ENCODE measurements at places on chromosomes 1 and 21.

DNA sequence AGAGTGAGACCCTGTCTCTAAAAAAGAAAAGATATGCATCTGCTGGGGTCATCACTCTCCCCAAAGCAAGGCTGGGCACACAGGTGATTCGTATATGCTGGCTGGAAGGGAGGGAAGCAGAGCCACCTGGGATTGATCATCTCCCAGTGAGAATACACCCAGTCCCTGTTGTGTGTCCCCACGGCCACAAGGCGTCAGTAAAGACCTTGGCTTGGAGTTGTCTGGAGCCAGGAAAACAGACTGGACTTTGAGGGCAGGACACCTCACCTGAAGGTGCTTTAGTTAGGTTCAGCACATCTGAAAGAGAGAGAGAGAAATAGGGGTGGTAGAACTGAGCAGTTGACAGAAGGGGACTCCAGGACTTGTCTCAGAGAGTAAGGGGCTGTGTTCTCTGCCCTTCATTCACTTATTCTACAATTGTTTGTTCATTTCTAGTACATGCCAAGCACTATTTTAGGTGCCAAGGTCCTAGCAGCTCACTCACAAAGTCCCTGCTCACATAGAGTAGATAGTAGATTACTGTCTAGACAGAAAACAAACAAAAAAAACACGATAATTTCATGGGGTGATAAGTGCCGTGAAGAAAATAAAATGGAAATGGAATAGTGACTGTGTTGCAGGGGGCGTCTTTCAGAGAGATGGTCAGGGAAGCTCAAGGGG lies 13.5 kb downstream of the CITED4 start:
- DNase-seq = no peak

- no peak for DNase-seq
These were observed 70.2 kb downstream of the DAB1 start for GRCh38 chr1:57353654-57354053.

DNA sequence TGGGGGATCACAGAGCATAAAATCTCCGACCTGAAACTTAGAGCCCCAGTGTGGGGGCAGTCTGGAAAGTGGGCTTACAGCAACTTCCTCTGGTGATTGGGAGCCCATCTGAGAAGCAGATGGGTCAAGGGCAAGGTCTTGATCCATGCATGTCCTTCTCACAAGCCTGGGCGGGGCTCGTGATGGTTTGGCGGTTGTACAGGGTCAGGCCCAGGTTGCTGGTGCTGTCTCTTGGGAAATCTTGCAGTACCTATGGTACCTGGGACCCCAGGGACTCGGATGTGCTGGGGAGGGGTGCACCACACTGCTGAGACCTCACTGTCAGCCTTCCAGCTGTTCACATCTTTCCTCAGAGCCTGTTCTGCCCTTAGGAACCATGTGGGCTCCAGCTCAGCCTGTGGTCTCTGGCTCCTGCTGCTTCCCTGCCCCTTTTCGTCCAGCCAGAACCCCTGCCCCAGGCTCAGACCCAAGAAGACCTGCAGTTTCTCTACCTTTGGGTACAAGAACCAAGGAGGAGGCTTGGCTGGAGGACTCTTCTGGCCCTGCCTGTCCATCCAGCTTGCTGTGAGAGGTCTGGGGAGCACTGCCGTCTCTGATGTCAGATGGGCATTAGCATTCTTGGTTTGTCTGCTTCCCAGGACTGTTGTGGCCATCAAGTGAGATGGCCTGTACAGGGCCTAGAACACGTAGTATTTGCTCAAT lies 24.5 kb downstream of the WNT4 start:
- no peak for DNase-seq

GRCh38 chr1:160546942-160547341 lies 23.9 kb upstream of the SLAMF6 start:
- no peak for DNase-seq

GRCh38 chr21:33734291-33734690 lies 92.0 kb downstream of the ITSN1 start:
- DNase-seq = no peak

DNA sequence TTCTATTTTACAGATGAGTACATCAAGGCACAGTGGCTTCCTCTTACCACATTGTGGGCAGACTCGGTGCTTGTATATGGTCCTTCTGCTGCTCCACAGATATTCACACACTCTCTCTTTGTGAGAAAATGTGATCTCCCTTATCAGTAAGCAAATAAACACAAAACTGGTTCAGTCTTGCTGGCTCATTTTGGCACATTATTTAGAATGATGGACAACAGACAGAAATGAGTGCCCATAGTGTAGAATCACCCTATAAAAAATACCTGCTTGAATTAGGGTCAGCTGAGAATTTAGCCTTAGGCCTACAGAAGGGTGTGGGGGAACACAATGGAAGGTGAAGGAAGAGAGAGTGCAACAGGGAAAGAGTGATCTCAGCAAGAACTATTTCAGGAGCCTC lies 423.1 kb downstream of the HLX start:
- DNase-seq = no peak

DNA sequence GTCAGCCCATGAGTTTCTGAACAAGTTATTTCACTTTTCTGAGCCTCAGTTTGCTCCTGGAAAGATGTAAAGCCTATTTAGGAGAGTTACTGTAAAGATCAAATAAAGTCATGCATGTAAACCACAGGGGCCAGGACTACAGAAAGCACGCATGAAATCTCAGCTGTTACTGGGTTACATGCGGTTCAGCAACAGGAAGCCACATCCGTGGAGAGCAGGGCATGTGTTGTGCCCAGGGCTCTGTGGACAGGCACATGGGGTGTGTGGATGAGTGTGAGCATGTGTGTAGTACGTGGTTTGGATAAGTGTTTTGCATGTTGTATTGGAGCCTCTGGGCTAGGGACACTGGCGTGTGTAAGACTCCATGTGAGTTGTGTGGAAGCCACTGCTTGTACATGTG lies 2.2 kb upstream of the EPHA2 start:
- DNase-seq = no peak

- no peak for DNase-seq
These were observed 84.1 kb upstream of the SELENON start for GRCh38 chr1:25715888-25716287.

DNA sequence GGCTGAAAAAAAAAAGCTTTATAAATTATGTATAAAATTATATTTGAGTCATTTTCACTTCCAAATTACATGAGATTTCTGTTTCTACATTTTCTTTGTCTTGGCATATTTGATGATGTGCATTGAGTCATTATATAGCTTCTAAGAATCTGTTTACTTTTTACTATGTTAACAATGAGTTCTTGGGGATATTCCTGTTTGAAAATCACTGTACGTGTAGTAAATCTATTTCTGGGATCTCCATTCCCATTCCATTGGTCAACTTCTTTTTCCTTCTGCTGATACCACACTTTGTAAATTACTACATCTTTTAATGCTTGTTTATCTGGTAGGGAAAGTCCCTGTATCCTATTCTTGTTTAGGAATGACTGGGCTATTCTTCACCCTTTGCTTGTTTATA lies 43.6 kb downstream of the TNFRSF9 start:
- no peak for DNase-seq

DNA sequence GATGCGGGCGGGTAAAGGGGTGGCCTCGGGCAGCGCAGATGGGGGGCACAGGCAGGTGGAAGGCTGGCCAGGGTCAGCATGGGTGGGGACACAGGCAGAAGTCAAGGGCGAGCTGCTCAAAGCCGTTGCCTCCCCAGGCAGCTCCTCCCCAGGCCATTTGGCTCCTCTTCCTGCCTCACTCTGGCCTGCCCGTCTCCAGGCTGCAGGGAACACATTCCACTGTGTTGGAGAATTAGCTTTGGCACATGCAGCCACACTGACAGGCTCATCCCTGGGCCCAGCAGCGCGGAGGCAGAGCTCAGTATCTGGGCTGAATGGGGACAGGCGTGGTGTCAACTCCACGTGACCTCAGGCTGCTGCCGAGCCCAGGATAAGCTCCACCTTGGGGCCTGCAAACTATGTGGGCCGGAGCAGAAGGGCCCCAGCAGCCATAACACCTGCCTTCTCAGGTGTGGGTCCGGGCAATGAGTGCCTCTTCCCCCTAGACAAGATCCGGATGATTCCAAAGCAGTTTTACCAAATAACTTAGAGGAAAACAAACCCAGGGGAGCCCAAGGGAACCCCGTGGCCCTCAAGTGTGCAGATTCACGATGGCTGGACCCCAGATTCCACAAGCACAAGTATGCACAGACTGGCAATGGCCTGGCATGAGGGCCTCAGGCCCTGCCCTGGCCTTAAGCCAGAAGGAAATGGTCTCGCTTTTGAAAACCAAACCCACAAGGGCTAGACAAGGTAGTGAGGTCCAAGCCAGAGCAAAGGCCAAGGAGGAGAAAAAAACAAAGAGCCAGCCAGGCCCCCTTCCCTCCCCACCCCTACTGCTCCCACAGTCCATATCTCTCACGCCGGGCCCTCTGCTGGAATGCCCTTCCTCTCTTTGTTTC lies 40.2 kb downstream of the HSPG2 start:
- no peak for DNase-seq

All from stimulated activated CD4-positive, alpha-beta T cell treated with anti-CD3 and anti-CD28 coated beads, TNF-alpha, amount 100 ng/mL, for 1 hour (primary cell).